ENCODE measurements at places on chromosomes 6 and 20.
A peak's percentile ranks its signal among the peaks of the same experiment; 100 is the strongest.

DNA sequence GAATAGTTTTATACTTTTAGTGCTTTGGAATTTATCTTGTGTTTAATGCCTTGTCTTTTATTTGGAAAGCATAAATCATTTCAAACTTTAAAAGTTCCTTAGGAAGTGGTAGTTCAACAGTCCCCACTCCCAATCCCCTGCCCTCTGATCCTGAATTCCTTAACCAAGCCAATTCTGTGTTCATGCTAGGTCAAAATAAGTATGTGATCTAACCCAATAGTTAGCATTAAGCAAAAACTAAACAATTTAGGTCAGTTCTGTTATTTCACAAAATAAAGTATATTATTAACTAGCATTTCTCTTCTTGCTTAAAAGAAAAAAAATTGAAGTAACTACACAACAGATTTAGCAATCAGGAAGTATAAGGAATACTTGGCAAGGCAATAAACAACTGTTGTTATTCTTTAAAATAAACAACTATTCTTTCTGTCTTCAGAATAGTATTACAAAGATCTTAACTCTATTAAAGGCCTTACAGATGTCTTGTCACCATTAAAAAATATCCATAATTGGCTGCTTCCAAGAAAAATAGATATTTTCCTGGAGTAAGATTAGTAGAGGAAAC lies 37.0 kb downstream of the AKIRIN2 start:
- no peak overlapping the region for H3K4me3 ChIP-seq
- no peak overlapping the region for H3K27ac ChIP-seq
- no peaks in the 10 kb centered on the region for H3K4me1 ChIP-seq
- no peaks in the 10 kb centered on the region for H3K36me3 ChIP-seq
- DNase-seq, result no peak
- no peaks in the 10 kb centered on the region for H3K27me3 ChIP-seq

DNA sequence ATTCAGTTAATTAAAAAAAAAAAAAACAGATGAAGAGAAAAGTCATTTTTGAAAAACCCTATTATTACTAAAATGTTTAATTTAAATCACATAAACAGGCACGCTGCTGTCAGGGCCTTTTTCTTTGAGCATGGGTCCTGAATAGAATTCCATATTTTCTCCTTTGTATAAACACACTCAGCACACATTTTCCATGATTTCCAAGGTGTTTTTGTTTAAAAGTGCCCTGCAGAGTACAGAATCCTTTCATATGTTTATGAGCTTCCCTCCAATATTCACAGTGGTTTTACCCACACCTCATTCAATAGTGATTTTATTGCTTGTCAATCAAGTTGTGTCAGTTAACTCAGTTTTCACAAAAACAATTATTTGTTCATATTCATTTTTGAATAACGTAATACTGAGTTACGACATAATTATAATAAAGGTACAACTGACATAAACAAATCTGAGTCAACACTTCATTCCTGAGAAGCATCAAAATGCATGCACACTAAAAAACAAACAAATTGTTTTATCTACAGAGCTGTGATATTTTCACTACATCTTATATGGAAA lies 15.2 kb downstream of the SLC35B3 start:
- H3K36me3 ChIP-seq, result no peaks in the 10 kb centered on the region
- no peaks in the 10 kb centered on the region for H3K27me3 ChIP-seq
- no peak for DNase-seq
- no peak overlapping the region for H3K27ac ChIP-seq
- no peak overlapping the region for H3K4me3 ChIP-seq

GRCh38 chr6:111754423-111754822 lies 118.8 kb downstream of the FYN start:
- H3K27me3 ChIP-seq, result no peaks in the 10 kb centered on the region
- DNase-seq, result no peak
- H3K36me3 ChIP-seq, result no peaks in the 10 kb centered on the region
- no peak overlapping the region for H3K4me3 ChIP-seq
- H3K27ac ChIP-seq, result no peak overlapping the region

DNA sequence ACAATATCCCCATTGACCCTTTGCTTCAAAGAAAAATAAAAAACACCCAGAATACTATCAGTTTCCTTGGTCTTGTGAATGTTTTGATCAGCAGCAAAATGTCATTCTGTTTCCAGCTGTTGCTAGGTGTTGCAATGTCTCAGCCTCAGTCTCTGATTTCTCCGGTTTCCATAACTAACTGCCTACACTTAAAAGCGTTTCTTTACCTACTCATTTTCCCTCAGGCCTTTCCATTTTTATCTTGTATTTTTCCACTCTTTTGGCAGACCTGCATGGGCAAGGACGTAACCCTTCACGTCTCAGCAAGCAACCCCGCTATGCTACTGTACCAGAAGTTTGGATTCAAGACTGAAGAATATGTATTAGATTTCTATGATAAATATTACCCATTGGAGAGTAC lies 49.4 kb downstream of the KAT14 start:
- H3K27ac ChIP-seq, result no peak overlapping the region
- DNase-seq, result no peak
- no peak overlapping the region for H3K4me3 ChIP-seq
- H3K4me1 ChIP-seq, result no peaks in the 10 kb centered on the region

- no peaks in the 10 kb centered on the region for H3K27me3 ChIP-seq
- H3K36me3 ChIP-seq, result no peaks in the 10 kb centered on the region
- DNase-seq, result no peak
- peaks cover 34% of the 10 kb centered on the region for H3K4me1 ChIP-seq
- no peak overlapping the region for H3K27ac ChIP-seq
Observed at GRCh38 chr6:24493945-24494820, 586 bp upstream of the ALDH5A1 start.

- H3K27me3 ChIP-seq, result no peaks in the 10 kb centered on the region
- peak overlapping the region; percentile 85 for H3K27ac ChIP-seq
- peaks cover 44% of the 10 kb centered on the region for H3K4me1 ChIP-seq
- peaks cover 33% of the 10 kb centered on the region for H3K36me3 ChIP-seq
- DNase-seq, result peak; percentile 58
Observed at GRCh38 chr6:158642097-158642601, 2.4 kb downstream of the DYNLT1 start.

DNA sequence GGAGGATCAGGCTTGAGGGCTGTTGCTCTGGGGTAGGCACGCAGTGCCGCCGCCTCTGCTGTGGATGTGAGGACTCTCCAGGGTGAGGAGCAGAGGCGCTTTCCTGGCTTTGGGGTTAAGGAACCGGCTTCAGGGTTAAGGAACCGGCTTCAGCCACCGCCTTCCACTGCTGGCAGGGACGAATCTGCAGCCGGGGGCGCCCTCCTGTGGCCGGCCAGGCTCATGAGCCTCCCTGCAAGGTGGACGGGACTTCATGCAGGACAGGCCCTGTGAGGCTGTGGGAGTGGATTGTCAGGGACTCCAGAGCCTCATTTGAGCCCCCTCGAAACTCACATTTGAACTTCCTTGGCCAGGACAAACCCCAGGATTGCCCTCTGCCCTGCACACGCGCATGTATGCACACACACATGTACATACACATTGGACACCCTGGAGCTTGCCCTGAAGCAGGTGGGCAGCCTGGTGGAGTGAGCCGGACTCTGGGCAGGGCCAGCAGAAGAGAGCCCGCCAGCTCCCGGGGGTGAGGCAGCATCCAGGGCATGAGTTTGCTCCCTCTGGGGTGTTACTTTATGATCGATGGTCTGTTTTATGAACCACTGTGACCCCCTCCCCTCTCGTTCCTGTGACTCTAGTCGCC lies 146.9 kb downstream of the PHACTR3 start:
- H3K4me1 ChIP-seq, result no peaks in the 10 kb centered on the region
- H3K4me3 ChIP-seq, result no peak overlapping the region
- no peaks in the 10 kb centered on the region for H3K36me3 ChIP-seq
- peaks cover 100% of the 10 kb centered on the region for H3K27me3 ChIP-seq

DNA sequence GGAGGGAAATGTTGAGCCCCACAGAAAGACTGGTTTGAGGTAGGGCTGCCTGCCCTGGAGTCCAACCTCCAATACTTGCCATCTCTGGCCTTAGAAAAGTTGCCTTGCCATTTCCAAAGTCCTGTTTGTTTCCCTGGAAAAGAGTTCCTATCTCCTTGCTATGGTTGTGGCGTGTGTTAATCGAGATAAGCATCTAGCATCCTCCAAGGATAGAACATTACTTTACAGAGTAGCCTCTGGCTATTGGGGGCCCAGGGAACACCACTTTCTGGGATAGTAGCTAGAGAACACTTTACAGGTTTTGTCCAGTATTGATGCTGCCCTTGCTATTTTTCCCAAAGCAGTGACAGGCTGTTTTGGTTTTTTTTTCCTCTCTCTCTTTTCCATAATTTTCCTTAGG lies 57.4 kb upstream of the SASH1 start:
- H3K27me3 ChIP-seq, result no peaks in the 10 kb centered on the region
- H3K4me1 ChIP-seq, result no peaks in the 10 kb centered on the region
- DNase-seq, result no peak
- no peak overlapping the region for H3K4me3 ChIP-seq
- no peaks in the 10 kb centered on the region for H3K36me3 ChIP-seq

DNA sequence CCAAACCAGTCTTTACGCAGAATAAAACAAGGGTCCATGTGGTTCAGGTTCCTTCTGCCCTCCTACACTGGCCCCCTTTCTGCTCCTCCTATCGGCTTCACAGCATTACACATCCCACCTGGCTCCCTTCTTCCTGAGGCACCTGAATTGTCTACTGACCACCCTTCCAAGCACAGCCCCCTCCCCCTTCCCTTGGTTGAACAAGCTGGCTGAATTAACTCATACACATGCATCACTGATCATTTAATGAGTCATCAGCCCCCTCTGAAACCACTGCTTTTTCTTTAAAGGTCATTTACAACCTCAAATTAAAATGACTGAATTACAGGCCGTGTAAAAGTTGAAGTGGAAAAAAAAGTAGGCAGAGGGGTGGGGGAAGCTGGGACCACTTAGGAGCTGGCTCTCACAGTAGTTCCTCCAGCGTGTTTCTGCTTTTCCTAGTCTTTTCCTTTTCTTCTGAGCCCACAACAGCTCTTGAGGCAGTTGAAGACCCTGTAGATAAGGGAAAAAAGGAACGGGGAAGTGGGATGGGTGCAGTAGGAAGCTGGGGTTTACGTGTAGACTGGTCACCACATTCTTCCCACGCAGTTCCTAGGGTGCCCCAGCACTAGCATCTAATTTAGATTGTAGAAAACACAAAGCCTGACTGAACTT lies 67.6 kb downstream of the FYN start:
- DNase-seq, result peak; percentile 24
- peak overlapping the region; percentile 79 for H3K27ac ChIP-seq
- H3K36me3 ChIP-seq, result peaks cover 4% of the 10 kb centered on the region
- H3K4me1 ChIP-seq, result peaks cover 62% of the 10 kb centered on the region
- H3K27me3 ChIP-seq, result no peaks in the 10 kb centered on the region

DNA sequence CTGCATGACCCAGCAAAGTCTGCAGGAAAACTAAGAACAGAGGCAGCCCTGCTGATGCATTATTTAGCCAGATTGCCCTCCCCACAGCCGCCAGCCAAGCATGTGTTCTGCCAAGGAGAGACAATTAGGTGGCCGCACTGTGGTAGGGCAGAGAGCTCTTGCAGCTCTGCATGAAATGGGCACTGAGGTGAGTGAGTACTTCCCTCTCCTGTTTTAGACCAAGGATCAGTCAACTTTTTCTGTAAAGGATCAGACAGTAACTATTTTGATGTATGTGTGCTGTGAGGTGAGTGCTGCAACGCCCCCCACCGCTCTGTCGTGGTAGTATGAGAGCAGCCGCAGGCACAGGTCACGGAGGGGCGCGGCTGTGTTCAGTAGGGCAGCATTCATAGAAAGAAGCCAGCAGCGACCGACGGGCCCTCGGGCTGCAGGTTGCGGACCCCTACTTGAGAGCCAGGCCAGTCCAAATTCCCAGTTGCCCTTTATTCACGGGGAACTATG lies 23.8 kb upstream of the FAM50B start:
- H3K4me3 ChIP-seq, result peak overlapping the region; percentile 20
- H3K27ac ChIP-seq, result peak overlapping the region; percentile 87
- H3K4me1 ChIP-seq, result peaks cover 50% of the 10 kb centered on the region

- H3K36me3 ChIP-seq, result no peaks in the 10 kb centered on the region
- H3K4me1 ChIP-seq, result no peaks in the 10 kb centered on the region
- no peak overlapping the region for H3K4me3 ChIP-seq
- H3K27me3 ChIP-seq, result no peaks in the 10 kb centered on the region
- DNase-seq, result no peak
- no peak overlapping the region for H3K27ac ChIP-seq
Observed at GRCh38 chr6:47865206-47865605, 83.4 kb downstream of the OPN5 start.

DNA sequence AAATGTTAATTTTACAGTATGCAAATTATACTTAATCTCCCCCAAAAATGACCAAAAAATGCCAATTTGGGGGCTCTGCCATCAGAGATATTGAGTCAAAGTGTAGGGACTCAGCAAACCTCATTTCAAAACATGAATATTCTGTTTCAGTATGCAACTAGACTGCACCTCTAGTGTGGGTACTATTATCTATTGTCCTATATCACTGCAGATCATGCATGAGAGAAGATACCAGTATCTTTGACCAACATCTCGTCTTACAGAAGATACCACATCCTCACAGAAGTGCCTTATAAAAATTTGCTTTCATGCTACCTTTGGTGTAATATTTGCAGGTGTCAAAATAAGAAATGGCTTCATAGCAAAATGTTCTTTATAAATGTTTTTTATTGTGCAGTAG lies 623.8 kb downstream of the TENT5A start:
- no peaks in the 10 kb centered on the region for H3K4me1 ChIP-seq
- H3K27me3 ChIP-seq, result no peaks in the 10 kb centered on the region
- DNase-seq, result no peak

- H3K27ac ChIP-seq, result peak overlapping the region; percentile 86
- H3K27me3 ChIP-seq, result no peaks in the 10 kb centered on the region
- no peaks in the 10 kb centered on the region for H3K36me3 ChIP-seq
- H3K4me3 ChIP-seq, result peak overlapping the region; percentile 92
- no peak for DNase-seq
Observed at GRCh38 chr20:63627751-63628245, 897 bp upstream of the GMEB2 start.

DNA sequence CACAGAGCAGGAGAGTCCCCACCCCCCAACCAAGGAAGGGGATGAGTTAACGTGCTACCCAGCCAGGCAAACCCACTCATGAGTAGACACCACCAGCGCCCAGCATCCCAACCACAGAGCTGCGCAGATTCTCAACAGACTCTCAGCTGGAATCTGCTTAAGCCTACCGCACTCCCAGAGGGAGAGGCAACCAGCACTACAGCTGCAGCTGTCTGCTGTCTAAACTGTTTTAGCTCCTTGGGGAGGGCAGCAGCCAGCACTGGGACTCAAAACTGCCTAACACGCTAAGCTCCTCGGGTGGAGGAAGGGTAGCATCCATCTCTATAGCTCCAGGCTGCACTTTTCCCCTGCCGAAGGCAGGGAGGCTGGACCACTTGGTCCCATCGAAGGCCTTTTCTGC lies 539.8 kb downstream of the EPHA7 start:
- DNase-seq, result no peak
- no peak overlapping the region for H3K4me3 ChIP-seq
- H3K27me3 ChIP-seq, result no peaks in the 10 kb centered on the region
- no peaks in the 10 kb centered on the region for H3K36me3 ChIP-seq
- H3K4me1 ChIP-seq, result no peaks in the 10 kb centered on the region

GRCh38 chr20:10986586-10986985 lies 312.8 kb upstream of the JAG1 start:
- H3K4me3 ChIP-seq, result no peak overlapping the region
- DNase-seq, result no peak
- H3K36me3 ChIP-seq, result no peaks in the 10 kb centered on the region
- no peak overlapping the region for H3K27ac ChIP-seq
- H3K4me1 ChIP-seq, result no peaks in the 10 kb centered on the region
- no peaks in the 10 kb centered on the region for H3K27me3 ChIP-seq

- no peak for DNase-seq
- no peak overlapping the region for H3K4me3 ChIP-seq
- H3K36me3 ChIP-seq, result no peaks in the 10 kb centered on the region
- H3K27me3 ChIP-seq, result no peaks in the 10 kb centered on the region
Observed at GRCh38 chr20:6644813-6645628, 122.5 kb upstream of the BMP2 start.

Measured in PC-9 (cell line).